HFF-Myc (cell line): ENCODE measurements at places on chromosomes 1 and 21.

- peak; percentile 12 for DNase-seq
Observed at GRCh38 chr1:44842862-44843655, at the start of gene PTCH2. Gene PTCH2 (minus strand): TSS chr1:44843253. CDS start chr1:44842932, 321 bp downstream.

GRCh38 chr1:27237112-27237511 lies 2.7 kb downstream of the WDTC1 start:
- no peak for DNase-seq

GRCh38 chr1:240192851-240193250 lies 101.2 kb downstream of the FMN2 start:
- no peak for DNase-seq

DNA sequence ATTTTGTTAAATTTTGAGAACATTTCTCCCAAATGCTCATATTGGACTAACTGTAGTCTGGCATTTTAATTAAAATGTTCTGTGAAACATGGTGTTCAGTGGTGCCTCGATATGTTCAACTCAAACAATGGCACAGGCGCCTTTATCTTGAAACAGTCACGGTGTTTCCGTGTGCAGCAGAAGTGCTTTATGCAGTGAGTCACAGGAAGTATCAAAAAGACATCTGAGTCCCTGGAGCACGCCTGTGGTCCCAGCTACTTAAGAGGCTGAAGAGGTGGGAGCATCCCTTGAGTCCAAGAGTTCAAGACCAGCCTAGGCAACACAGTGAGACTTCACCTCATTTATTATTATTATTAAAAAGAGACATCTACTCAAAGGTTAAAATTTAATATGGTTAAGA lies 52.2 kb downstream of the GREM2 start:
- no peak for DNase-seq
